ENCODE measurements at places on chromosomes 2 and 18.

DNA sequence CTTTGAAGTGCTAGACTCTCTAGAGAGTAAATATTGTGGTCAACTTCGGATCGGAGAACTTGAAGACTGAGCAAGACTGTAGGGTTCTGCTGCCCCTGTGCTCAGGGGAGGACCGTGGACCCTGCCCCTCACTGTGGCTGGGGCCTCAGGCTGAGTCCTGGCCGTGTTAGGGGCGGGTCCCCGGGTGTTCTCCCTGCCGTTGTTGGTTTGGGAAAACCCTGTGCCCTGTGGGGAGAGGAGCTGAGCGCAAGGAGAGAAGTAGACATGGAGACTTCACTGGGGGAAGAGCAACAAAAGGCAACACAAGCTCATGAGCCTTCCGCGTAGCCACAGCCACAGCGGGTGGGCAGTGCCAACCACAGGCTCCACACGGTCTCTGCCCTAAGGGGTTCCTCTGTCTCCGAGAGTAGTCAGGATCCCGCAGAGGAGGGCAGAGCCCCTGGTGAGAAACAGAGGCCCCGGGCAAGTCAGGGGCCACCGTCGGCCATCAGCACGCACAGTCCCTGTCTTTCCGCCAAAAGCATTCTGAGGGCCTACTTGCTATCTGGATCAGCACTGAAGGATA, 53.1 kb downstream of the NTSR2 start:
- DNase-seq = no peak

DNA sequence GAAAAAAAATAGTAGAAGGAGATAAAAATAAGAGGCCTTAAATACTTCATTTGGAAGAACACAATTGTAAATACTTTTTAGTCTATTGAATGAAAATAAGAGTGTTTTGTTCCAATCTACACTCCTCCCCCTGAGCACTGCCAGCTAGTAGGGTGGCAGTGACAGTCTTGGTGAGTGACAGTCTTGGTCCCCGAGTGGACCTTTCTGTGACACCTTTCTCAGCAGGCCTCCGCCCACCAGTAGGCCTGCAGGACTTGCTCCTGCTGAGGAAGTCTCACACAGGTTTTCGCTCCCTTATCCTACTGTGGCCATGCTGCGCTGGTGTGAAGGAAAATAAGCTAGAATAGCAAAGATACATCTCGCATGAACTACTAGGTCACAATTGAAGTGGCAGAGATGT, 666.8 kb downstream of the NR4A2 start:
- no peak for DNase-seq

DNA sequence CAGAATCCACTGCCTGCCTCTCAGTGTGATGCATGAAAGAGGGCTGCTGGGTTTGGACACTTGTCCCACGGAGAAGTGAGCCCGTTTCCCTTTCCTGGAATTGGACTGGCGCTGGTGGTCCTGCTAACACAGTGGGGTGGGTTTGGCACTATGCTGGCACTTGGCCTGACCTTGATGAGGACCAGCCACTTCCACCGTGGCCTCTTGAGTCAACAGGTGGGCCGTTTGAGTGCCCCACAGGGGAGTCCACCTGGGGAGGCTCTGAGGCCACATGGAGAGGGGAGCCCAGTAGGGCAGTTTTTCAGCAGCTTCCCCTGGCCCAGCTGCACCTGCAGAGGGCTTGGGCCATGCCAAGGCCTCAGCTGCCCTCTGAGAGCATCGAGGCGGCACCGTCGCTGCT, 56.5 kb downstream of the MBP start:
- DNase-seq = no peak

DNA sequence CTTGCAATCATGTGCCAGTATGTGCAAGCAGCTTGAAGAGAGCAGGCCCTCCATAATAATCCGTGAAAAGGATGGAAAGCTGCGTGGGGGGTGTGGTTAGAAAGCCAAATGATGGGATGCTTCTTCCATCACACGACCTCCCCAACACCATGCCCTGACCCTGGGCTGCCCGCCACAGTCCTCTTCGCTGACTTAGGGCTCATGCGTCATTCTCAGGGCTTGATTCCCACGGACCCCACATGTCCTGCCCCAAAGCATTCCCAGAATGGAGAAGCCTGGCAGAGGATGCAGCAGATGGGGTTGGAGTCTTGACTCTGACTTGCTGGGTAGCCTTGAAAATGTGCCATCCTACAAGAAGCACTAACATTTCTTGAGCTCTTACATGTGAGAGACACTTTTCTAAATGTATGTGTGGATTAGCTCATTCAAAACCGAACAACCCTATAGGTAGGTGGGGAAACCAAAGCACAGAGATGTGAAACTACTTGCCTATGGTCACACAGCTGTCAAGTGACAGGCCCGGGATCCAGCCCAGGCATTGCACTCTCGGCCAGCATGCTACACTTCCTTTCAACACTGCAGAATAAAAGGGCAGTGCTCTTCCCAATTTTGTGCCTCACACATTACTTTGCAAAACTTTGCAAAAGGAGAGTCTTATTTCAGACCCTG, 3.7 kb downstream of the TNS1 start:
- DNase-seq = no peak

DNA sequence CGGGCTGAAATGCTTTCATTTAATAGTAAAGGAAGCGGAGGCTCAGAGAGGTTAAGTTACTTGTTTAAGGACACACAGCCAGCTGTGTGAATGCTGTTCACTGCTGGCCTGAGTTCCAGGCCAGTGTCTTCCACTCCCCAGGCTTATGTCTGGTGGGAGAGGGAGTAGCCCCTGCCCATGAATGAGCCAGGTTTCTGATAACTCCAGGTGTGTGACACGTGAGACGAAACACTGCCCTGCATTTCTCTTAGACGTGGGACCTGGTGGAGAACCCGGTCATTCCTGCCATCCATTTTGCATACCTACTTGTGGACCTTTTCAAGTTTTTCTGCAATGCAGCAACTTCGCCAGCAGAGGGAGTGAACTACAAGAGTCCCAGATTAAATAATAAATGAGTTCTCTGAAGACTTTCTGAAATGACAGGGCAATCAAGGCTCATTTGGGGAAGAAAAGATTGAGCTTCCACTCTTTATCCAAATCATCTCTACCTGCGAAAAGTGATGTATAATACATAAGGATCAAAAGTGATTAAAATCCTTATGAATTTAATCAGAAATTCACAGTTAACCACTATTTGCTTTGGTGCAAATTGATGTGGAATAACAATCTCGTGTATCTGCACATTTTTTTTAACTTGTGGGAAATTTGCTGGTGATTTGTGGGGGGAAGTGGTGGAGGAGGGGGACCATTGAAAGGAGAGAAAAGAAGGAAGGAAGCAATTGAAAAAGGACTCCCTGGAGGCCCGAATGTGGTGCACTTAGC, 79.4 kb upstream of the ASB18 start:
- DNase-seq = peak; percentile 69

- DNase-seq = no peak
Measured at GRCh38 chr2:1740716-1741589, 3.4 kb downstream of the PXDN start.

DNA sequence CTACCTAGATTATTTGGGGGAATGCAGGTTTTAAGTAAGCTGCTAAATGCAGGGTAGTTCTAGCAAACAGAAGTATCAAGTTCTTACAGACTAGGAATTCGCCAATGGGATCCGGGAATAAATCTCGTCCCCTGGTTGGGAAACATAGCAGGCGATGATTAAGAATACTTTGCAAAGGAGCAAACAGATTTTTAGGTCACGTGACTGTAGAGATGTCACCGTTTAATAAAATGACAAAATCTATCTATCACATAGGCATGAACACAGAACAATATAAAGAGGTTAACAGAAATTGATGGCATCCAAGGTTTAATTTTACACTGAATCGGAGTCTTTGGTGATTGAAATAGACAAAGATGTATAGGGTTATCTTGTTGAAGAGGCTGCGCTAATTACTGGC, 664.1 kb downstream of the BCL11A start:
- no peak for DNase-seq

DNA sequence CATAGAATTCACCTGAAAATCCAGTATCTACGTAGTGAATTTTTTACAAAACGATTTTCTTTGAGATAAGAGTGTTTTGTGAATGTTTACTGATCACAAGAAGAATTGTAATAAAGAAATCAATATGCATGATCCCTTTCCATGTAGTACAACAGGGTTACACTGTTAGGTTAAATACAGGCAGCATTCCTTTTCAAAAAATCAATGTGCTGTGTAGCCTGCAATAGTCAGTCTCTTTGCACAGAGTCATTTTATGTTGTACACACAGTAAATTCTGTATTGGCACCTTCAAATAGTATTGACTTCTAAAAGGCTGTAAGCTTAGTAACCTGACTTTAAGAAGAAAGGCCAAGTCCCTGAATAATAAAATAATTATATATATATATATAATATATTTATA, 63.3 kb downstream of the ZNF407 start:
- DNase-seq = no peak

- no peak for DNase-seq
Measured at GRCh38 chr2:70645733-70646419, 92.2 kb upstream of the TGFA start.

- no peak for DNase-seq
Measured at GRCh38 chr2:148981781-148982180, 56.7 kb upstream of the LYPD6B start.

- DNase-seq = no peak
Measured at GRCh38 chr2:195501746-195502145, 155.3 kb upstream of the SLC39A10 start.

GRCh38 chr2:10497797-10498251, 49.7 kb upstream of the ODC1 start:
- peak; percentile 60 for DNase-seq

DNA sequence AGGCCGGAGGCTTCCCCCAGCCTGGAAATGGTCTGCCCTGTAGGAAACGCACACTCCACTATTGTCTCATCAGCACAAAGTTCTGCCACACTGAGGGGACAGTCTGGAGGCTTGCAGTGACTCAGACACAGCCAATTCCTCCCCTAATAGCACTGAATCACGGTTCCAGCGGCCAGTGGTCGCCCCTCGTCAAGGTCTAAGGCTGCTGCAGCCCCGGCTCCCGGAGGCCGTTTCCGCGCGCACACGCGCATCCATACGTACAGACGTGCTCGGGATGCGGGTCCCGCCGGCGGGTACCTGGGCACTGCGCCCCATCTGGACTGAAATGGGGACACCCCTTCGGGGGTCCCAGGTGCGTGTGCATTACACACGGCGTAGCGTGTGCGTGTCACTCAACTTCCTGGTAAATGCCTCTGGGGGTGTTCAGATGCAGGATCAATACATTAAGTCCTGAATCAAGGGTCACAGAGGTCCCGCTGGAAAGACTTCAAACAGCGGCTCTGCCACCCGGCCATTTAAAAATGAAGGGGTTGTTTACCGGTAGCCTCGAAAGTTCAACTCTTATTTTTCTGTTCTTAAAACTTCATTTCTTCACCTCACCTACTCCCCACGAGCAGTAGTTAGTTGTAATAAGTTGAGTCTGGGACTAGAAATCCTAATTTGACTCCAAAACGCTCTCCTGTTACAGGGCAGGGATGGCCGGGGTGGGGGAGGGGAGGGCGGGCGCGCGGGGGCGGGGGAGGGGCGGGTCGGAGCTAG, 572 bp upstream of the ZNF516 start:
- peak; percentile 69 for DNase-seq

GRCh38 chr2:190980630-190981209, 33.3 kb downstream of the STAT1 start:
- no peak for DNase-seq

DNA sequence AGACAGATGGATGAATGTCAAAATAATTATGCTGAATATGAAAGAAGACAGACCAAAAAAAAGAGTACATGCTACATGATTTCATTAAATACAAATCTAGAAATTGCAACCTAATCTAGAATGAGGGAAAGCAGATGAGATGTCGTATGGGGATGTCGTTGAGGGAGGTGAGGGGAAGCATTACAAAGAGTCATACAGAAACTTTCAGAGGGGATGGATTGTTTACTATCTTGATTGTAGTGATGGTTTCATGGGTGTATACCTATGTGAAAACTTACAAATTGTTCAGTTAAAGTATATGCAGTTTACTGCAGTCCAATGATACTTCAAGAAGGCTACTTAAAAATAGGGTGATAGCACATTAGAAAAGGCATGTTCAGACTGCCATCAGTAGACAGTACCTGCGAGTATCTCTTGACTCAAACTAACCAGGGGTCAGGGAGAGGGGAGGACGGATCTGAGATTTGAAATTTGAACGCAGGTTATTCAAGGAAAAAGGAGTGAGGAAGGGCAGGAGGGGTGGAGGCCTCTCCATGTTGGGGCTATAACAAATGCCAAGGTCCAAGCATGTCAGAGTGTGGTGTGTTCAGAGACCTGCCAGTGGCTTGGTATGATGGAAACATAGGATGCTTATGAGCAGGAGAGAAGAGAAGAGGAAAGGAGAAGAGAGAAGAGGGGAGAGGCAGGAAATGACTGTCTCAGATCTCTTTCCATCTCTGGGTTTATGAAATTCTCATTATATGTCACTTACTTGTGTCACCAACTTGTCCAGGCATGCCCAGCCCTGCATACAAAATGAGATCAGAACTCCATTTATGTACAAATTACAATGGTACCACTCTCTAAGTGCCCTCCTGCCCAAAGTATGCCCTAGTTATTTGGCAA, 257.3 kb upstream of the CXCR4 start:
- DNase-seq = no peak

- no peak for DNase-seq
Measured at GRCh38 chr2:201150454-201151020, 32.4 kb upstream of the CASP10 start.

DNA sequence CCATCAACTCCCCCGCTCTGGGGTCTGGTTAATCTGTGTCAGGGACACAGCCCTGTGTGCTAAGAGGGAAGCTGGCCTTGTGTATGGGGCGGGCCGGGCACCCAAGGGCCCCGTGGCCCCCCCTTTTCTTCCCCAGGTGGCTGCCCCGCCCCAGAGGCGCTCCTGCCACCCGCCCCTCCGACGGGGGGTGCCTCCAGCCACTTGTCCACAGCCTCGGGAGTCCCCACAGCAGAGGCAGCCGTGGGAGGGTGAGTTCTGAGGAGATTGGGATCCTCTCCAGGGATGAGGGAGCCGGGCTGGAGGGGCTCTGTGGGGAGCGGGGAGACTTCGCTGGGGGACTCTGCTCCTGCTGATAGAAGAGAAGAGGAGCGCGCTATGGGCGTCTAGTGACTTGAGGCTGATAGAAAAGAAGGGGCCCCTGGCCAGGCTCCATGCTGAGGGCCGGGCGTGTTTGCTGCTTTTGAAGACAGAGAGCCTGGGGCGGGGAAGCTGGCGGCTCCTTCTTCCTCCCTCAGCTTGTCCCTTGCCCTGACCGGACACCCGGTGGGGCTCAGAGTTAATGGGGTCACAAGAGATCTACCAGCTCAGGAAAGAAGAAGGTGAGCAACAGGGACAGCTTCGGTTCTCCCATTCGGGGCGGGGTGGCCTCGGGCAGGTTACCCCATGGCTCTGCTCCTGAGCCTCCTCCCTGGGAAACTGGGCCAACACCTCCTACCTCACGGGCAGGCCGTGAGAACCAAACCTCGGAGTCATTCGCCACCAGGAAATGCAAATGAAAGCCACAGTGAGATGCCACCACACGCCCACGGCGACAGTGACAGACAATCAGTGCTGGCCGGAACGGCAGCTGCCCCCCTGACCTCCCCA, 89.4 kb upstream of the TAF1B start:
- DNase-seq = no peak

- DNase-seq = peak; percentile 31
Measured at GRCh38 chr2:218465987-218466633, 47.2 kb downstream of the VIL1 start.

Measured in fibroblast of skin of right quadriceps (primary cell).